NCI-H1417 (cell line): ENCODE measurements at places on chromosomes 7 and 10.

DNA sequence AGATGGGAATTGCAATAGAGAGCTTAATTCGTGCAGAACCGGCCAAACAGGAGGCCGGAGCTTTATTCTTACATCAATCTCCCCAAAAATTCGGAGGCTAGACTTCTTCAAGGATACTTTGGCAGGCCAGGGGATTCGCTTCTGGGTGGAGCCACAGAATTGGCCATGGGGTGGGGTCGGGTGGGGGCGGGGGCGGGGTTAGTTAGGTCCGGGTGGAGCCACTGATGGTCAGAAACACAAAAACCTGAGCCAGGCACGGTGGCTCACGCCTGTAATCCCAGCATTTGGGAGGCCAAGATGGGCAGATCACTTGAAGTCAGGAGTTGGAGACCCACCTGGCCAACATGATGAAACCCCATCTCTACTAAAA, 87.5 kb downstream of the SEPTIN14 start:
- no peak for DNase-seq

GRCh38 chr10:87544721-87545120, 40.0 kb downstream of the MINPP1 start:
- no peak for DNase-seq

DNA sequence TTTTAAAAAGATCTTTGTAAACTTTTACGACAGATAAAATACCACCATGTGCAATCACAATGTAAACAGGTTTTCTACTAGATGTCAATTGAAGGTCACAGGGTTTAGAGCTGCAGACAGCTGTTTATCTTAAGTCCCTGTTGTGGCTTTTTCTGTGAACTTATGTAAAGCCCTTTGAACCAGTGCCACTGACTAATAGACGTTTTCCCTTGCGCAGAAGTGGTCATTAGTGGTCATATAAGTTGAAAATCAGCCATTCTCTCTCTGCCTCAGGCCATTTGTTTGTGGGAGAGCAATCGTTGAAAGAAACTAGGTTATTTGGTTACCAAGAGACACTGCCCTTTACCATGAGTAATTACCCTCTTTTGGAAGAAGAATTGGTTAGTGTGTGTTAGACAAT, 23.9 kb downstream of the CACNB2 start:
- no peak for DNase-seq

GRCh38 chr7:92289321-92289720, 43.5 kb downstream of the ANKIB1 start:
- DNase-seq = no peak

DNA sequence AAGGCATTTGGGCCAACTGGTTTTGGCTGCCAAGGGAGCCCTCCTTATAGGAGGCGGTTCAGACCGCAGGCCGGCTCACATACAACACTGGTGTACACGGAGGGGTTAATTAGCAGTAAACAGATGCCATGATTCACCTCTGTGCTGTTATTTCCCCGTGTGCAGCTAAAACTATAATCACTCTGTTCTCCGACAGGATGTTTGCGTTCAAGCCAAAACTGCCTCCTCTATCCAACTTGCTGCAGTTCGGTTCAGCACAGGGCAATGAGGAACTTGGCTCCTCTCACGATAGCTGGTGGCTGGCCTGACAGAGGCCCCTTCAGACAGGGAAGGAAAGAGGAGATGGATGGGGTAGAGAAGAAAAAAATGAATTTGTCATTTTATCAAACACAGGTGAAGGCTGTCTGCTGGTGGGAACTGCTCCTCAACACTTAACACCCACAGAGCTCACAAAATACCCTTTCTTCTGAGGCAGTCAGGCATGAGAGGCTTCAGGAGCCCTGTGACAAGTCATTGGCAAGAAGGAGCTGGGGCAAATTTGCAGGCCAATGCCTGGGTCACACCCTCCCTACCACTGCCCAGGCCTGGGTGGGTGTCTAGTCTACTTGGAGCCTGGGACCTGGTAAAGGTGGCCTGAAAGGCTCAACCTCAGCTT, 24.0 kb downstream of the KCNMA1 start:
- DNase-seq = peak; percentile 41

DNA sequence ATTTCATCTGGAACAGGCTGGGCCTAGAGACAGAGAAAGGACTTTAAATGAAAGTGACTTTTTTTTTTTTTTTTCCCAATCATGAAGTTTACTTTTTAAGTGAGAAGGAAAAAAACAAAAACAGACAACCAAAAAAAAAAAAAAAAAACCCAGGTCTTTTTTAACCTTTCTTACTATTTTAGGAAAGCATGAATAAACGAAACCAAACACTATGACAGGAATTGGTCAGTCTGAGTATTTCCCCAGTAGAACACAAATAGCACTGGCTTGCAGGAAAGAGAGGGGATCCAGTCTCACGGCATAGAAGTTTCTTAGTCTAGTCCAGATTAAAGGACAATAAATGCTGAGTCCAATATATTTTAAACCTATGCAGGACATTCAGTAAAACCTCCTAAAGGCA, 180.5 kb upstream of the CCDC6 start:
- DNase-seq = no peak

- DNase-seq = no peak
These were observed 201.4 kb upstream of the SH2B2 start for GRCh38 chr7:102085218-102085772.

GRCh38 chr10:9814285-9814864, 1203.3 kb upstream of the CELF2 start:
- DNase-seq = no peak

GRCh38 chr10:354901-355617, 219.8 kb downstream of the ZMYND11 start:
- DNase-seq = no peak

GRCh38 chr7:37476428-37476827, 27.8 kb upstream of the ELMO1 start:
- no peak for DNase-seq

DNA sequence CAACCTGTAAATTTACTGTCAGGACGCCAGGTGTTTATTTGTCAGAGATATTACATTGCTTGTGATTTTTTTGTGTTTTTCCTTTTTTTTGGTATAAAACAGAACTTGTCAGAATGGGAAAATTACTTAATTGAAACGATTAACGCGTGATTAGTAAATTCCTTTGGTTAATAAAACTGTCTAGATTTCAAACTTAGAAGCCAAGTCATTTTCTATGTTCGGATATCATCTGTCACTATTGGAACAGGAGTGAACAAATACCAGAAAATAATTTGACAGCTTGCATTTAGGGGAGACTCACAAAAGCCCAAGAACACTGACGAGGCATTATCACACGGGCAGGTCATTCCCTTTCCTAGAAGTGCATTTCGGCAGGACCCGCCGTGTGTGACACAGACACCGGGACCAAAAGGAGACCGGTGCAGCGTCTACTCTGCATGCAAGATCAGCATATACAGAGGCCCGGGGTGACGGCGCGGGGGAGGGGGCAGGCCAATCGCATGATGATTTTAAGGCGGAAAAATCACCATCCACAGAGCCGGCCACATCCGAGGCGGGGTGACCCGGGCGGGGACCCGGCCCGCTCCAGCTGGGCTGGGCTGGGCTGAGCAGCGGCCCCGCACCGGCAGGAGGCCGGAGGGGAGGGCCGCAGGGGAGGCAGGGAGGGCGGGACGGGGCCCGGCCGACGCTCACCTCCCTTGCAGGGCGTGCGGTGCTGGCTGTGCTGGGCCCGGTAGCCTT, 841 bp downstream of the GLUD1 start:
- DNase-seq = peak; percentile 56

GRCh38 chr7:12146813-12147212, 64.3 kb upstream of the TMEM106B start:
- DNase-seq = peak; percentile 40
